ENCODE measurements at places on chromosomes 3 and 15.

GRCh38 chr3:94972066-94972465 lies 909.2 kb downstream of the NSUN3 start:
- no peak for DNase-seq

GRCh38 chr3:133661454-133662277 lies at the start of gene TOPBP1:
TOPBP1 (minus strand) TSS chr3:133661941; CDS start chr3:133661127, 814 bp downstream.
- peak; percentile 90 for DNase-seq

DNA sequence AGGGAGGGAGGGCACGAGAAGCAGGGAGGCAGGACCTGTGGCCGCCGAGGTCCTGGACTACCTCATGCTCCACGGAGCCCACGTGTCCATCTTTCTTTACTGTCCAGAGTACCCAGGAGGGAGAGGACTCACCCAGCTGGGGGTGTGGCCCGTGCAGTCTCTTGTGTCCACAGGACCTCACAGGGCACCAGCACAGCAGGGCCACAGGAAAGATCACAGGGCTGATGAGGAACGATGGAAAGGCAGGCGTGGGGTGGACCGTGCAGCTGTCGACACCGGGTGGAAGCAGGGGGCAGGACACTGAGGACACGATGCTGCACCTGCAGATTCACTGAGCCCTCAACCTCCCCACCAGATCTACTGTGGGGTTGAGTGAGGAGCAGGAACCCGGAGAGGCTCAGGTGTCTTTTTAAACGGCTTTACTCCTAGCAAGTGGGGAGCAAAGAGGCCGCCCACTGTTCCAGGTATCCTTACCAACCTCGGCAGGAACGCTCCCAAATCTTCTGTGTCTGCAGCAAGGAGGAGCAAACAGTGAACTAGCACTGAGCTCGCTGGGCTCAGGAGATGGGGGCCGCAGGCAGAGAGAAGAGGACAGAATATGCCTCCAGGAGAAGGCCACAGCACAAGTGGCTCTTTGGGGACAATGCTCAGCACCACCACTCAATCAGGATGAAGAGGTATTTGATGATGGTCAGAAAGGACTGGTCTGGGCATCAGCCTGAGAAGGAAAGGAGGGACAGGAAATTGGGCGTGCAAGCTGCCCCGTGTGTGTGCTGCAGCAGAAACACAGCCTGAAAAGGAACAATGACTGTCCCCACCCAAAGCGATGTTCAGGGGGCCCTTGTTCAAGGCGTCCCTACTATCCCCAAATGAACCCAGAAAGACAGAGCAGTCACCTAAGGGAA lies 198.8 kb downstream of the XXYLT1 start:
- DNase-seq: peak; percentile 39

DNA sequence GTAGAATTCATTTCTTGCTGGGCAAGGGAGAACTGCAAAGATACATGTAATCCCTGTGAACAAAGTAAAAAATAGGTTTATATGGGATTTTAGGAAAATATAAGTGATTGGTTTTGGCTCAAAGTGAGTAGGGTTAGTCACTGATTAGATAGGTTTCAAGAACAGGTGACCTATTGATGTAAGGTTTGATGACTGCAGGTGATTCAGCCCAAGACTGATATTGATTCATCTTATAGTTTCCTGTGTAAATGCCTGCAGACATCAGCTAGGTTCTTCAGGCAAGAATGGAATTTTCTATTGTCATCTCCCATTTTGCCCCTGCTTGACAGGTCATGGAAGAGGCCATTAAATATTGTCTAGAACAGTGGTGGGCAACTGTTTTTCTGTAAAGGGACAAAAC lies 23.9 kb upstream of the ARID3B start:
- no peak for DNase-seq

DNA sequence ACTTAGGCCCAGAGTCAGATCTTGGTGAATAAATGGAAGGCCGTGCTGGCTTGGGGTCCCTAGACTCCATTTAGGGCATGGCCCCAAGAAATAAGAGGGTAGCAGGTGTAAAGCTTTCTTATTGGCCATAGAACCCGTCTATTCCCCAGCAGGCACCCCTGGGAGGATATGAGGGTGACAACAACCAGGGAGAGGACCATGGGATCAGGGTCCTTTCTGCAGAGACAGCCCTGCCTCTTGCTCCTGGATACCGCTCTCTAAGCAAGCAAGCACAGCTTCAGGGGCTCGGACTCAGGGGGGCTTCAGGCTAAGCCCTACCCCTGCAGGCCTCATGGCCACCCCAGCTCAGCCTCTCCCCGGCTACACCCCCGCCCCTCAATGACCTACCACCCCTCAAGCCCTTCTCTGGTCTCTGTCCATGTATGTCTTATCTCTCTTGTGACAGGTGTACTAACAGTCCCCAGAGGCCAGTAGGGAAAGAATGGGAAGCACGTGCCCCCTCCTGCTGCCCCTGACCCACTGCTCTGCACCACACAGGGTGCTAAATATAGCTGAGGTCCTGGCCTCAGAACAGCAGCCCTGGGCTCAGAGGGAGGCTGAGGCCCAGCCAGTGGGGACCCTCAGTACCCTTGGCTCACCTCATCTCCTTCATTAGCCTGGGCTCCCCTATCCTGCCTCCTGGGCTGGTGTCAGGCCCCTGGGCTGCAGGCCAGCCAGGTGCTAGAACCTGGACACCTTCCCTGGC lies 1.9 kb downstream of the XIRP1 start:
- no peak for DNase-seq

- no peak for DNase-seq
Measured at GRCh38 chr3:90095811-90096210, 988.4 kb downstream of the EPHA3 start.

DNA sequence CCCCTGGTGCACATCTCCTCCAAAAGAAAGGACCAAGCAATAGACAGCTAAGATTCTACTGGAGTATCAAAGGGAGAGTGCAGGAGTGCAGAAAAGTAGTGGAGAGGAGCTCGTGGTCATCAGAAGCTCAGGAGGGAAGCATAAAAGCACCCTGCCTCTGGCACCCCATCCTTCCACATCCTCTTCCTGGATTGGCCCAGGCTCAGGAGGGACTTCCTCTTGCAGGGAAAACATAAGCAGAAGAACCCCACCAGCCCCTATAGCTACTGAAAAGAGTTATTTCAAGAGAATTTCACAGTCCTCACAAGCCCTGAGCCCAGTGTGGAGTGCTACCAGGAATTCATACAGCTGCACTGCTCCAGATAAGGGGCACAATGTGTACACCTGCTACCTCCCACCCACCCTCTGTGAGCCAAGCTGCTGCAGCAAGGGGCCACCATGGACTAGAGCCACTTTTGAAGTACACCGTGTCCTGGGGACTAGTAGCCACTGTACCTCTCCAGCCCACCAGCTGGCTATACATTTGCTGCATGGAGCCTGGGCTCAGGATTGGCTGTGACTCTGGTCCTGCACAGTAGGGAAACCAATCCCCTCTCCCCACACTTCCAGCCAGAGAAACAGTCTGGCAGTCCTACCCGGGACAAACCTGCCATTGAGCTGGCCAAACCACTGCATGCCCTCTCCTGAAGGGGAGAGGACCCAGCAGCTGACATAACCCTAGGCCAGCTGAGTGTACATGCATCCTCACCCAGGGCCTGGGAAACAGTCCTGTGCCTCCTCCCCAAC lies 43.0 kb downstream of the CD200R1 start:
- no peak for DNase-seq

GRCh38 chr15:78956937-78957336 lies 12.1 kb upstream of the CTSH start:
- DNase-seq: no peak

DNA sequence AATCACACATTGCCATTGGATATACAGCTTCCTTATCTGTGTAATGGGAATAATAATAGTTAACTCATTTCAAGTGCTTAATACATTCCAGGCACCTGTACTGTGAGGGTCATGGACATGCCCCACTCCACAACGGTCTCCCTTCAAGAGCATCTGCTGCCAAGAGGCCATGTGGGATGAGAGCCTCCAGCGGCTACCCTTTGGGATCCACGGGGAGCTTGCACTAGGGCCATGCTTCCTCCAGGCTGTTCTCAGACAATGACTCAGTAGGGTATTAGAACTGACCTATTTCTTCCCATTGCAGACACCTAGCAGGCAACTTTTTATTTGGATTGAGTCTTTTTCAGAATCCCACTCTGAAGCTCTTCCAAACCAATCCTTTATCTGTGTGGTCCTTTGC lies 1078.9 kb downstream of the TUSC7 start:
- DNase-seq: no peak

DNA sequence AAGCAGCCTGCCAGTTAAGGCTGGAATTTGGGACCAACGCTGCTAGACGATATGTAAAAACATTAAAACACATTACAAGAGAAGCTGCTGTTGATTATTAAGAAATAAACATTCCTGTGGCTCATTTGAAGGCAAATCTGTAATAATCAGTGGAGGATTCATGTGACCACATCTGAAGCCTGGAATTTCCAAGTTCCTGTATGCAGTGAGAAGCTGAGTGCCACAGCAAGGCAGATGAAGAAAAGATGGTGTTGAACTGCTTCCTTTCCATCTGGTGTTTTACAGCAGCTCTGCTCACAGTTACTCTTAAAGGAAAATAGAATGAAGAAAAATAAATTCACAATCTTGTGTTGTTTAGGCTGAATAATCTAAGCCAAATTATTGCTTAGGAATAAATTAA lies 139.3 kb upstream of the ROBO2 start:
- no peak for DNase-seq

GRCh38 chr3:98599647-98600411 lies 6.4 kb upstream of the CPOX start:
- DNase-seq: no peak

- DNase-seq: peak; percentile 15
Measured at GRCh38 chr3:14140668-14141067, 15.8 kb downstream of the TMEM43 start.

DNA sequence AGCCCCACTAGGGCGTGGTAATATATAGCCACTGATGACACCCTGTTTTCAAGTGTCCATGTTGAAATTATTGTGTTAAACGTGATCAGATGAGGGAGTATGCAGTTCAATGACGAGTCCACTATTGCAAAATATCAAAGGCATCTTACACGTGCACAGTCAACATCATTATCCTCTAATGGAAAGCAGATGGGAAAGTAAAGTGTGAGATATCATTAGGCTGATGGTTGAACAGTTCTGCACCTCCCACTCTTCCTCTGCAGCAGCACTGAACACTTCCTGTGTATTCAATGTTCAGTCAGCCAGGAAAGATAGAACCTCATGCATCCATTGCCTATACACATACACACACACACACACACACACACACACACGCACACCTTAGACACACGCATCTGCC lies 431.8 kb upstream of the CCDC54 start:
- no peak for DNase-seq

GRCh38 chr15:60595665-60596064 lies 116.7 kb upstream of the ICE2 start:
- no peak for DNase-seq

GRCh38 chr15:60667190-60667868 lies 188.4 kb upstream of the ICE2 start:
- DNase-seq: no peak

DNA sequence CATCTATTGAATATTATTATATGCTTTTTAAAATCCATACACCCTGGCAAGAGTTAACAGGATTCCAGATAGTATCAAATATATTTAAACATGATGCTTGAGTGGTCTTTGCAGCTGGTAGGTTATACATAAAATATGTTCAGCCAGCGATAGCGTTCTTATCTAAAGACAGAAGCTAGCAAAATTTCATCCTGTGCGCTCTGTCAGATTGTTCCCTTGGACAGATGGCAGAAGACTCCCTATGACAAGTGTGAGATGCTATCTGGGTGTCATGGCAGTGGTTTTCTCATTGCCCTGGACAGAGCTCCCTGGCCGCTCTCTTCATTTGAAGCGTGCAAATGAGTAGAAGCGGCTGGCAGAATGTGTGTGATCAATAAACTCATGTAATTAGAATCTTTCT lies 175.2 kb upstream of the SOX14 start:
- DNase-seq: no peak

GRCh38 chr15:40911141-40911540 lies 16.9 kb downstream of the VPS18 start:
- DNase-seq: no peak

DNA sequence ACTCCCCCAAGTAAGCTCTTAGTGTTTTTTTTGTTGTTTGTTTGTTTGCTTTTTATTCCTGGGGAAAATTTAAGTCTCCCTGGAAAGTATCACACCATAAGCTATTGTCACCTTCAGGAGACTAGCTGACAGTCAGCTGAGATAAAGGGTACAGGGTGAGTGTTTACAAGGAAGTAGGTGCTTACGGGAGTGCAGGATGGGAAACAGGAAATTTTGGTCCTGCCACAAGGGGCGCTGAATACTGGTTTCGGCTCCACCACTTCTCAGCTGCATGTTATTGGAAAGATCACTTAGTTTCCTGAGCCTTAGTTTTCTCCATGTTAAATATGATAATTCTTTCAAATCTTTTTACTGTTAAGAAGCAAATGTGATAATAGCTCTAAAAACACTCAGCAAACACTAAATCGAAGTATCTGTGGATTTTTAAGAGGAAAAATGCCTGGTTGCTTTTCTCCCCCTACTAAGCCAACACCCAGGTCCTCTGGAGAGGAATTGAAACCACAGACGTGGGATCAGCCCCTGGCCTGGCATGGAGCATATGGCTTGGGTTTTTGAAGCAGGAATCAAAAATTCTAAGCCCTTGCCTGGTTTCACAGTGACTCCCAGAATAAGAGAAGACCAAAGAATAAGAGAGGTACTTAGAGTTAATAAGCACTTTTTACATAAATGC lies 90.7 kb downstream of the SCN11A start:
- DNase-seq: no peak

DNA sequence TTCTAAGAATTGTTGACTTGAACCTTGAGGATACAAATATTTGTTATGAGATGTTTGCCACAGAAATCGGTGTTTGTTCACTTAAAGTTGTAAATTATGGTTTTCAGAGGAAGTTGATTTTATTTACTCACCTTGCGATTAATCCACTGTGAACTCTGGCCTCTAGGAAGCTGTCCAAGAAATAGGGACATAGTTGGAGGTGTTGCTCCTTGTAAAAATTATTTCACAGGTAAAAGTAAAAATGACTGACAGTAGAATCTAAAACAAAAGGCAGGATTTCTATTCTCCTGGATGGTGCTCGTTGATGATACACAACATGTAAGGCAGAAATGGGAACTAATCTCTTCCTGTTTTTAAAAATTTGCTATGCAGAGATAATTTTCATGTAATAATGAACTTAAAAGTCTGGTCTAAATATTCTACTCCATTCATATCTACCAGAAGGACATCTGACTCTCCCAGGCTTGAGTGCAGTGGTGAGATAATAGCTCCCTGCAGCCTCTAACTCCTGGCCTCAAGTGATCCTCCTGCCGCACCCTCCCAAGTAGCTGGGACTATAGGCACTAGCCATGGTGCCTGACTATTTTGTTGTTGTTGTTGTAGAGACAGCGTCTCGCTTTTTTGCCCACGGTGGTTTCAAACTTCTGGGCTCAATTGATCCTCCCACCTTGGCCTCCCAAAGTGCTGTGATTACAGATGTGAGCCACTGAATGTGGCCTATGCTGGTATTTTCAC lies 17.1 kb upstream of the LZTFL1 start:
- no peak for DNase-seq

DNA sequence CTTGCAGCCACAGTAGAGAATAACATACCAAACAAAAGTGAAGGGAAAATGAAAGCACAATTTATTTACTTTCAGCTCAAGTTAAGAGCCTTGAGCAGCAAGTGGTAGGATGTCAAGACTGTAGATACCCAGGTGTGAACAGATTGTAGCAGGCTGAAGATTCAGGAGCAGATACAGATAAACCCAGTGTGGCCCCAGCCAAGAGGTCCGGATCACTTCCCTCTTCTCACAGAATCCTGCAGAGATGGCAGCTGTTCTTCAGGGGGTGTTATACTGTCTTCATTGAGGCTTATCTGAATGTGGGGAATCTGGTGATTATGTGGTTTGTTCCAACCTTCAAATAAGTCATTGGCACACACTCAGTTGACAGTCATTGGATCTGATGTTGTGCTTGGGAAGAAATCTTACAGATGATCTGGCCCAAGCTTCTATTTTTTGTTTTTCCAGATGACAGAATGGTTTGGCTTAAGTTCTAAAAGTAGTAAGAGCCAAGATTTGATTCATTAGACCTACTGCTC lies 2.2 kb downstream of the STARD9 start:
- no peak for DNase-seq

All from right forelimb (tissue), 1 donor.